ENCODE measurements at places on chromosomes 12 and 14.

DNA sequence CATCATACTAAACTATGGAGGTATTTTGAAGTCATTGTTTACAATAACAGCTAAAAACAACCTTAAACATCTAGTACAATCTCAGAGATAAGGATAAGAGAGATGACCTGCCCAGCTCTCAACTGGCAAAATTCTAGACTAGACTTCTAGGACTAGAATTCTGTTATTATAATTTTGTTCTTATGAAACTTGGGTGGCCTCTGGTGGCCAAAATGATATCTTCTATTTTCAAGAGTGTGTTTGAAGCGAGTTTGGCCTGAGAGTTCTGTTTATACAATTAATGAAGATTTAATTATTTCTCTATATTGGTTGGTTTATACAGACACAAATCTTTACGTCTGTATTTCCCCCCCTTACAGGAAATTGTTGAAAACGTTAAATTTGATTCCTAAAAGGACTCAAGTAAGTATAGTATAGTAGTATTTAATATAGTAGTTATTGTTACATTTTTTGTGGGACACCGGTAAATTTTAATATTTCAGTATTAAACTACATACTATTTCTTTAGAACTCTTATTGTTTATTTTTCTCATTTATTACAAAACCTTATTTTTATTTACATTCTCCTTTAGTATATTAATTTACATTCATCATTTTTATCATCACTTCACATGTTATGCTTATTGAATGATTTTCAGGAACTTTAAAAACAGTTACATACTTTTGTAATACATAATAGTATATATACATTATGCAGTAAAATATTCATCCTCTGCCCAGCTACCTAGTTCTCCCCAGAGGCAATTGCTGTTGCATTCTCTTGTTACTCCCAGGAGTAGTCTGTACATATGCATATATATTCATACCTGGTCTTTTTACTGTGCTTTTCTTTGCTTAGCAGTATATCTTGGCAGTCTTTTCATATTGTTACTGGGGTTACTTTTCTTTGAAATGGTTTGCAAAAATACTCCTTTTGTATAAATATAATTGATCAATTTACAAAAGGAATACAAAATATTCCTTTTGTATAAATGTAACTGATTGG, 6.6 kb downstream of the PPHLN1 start:
- peak; percentile 3 for DNase-seq

GRCh38 chr14:90652626-90653025, 163.6 kb downstream of the TTC7B start:
- no peak for DNase-seq

DNA sequence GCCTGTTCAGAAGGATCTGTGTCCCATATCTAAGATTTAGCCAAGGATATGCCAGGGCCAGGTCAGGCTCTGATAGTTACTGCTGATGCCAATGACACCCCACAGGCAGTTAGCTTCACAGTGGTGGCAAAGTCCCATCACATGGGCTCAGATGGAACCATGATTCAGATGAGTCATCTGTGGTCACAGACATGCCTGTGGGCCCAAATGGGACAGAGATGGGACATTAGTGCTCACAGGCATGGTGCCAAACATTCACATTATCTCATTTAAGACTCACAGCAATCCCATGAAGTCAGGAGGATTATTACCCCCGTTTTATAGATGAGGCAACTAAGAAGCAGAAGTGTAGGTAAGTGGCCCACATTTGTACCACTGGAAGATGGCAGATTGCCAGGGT, 207.8 kb downstream of the DPF3 start:
- no peak for DNase-seq

GRCh38 chr12:106022568-106023012, 116.2 kb downstream of the NUAK1 start:
- no peak for DNase-seq

DNA sequence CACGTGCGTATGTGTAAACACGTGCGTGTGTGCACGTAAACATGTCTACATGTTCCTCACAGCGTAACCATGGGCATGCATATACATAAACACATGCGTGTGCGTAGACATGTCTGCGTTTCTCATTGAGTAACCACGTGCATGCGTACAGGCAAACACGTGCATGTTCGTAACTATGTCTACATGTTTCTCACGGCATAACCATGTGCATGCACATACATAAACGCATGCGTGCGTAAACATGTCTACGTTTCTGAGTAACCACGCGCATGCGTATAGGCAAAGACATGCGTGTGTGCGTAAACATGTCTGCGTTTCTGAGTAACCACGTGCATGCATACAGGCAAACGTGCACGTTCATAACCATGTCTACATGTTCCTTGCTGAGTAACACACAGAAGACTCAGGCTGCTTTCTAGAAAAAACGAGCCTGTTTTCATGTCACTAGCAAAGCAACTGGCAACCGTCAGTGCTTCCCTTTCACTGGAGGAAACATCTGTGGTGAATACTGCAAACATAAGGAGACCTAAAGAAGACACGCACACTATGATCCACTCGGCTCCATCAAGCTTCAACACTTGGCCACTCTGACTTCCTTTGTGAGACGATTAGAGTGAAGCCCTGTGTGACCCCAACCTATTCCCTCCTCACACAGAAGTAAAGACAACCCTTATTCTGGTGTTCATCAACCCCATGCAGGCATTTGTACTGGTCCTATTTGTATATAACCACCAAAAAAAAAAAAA, 28.8 kb downstream of the POLE start:
- no peak for DNase-seq

GRCh38 chr12:49388682-49389386, 21.6 kb downstream of the SPATS2 start:
- peak; percentile 46 for DNase-seq

DNA sequence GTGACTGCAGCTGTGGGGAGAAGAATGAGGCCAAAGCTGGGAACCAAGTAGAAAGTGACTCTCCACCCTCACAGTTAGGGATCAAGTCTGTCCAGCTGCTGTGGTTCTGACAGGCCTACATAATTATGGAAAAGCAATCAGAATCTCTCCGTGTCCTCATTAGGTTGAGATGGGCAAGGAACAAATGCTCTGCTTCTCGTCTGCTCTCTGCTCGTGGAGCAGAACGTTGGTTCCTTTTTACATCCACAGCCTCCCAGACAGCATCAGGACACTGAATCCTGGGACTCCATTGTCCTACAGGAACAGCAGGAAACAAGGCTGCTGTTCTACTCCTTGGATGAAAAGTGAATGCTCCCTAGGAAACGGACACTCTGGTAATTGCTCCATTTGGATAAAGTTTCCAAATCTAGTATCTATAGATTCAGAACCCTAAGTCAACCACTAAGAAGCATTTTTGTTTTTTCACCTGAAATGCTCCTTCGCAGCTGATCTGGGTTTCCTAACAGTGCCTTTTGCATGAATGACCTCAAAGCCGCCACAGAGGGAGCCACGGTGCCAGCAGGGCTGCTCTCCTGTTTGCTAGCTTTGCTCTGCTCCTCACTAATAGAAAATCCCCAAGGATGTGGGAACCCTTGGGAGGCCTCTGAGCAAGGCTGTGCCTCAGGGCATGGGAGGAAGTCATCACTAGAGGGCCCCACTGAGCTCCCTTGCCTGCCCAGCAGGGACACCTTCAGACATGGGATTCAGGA, 102.0 kb downstream of the EGLN3 start:
- no peak for DNase-seq

DNA sequence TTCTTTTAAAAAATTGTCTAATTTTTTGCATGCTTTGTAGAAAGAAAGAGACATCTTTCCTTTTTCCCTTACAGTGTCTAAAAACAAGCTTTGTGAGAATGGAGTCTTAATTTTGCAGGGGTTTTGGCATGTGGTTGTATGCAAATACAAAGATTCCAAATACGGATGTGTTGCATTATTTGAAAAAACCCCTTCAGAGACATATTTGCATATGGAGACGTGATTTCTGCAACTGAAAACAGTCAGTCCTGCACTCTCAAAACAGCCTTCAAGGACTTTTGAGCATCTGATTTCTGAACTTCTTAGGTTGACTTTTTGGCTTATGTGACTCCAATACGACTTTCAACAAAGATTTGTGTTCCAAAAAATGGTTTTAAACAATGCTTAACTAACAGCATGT, 7.8 kb downstream of the IRAK3 start:
- DNase-seq: no peak

- no peak for DNase-seq
These were observed 244.6 kb upstream of the SFSWAP start for GRCh38 chr12:131466306-131466705.

DNA sequence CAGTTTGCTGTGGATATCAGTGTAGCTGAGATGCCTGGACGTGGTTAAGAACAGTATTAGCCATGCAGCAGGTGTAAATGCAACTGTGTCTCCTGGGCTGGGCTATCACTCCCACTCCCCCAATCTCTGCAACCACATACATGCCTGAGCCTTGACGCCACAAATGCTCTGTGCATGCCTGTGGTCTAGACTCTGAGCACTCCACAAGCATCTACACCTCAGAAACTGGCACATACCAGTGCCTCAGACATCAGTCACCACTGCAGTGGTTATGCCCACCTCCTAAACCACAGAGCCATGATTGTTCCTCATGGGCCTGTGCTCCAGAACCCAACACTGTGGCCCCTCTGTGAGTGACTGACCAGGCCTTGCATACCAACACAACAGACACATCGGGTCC, 226.8 kb upstream of the ALG10 start:
- no peak for DNase-seq

DNA sequence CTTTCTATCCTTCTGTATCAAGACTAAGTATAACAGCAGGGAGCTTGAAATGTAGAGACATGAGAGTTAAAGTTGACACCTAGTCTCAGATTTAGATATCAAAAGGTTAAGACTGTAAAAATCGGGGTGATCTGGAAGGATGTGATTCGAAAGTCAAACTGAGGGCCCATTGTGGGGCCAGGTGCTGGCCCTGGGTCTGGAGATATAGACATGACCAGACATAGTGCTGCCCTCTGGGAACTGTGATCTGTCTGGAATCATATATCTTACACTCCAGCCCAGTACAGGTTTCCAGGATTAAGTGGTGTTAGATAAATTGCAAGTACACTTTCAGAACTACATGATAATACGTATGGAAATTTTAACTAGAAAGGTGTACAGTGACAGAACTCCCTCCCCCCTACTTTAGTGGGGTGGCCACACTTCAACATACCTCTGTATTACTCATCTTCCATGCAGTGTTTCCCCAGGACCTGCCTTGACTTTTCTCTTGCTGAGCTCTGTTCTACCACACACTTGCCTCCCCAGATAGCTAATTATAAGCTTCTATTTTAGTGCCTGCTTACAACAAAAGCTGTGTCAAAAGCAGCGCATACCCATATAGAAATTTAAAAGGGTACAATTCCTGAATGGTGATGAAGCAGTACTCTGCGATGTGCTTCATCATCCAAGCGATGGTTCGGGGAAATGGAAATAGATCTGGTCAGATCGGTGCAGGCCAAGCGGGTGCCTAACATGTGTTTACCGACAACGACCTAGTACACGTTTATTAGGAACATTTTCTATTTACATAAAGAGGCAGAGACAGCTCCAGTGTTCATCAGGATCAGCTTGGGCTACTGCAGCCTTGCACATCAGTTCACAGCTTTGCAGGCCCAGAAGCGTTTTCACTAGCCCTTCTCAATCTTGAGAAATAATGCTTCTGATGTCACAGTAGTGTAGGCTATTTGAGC, 68.7 kb downstream of the ARF6 start:
- DNase-seq: no peak

DNA sequence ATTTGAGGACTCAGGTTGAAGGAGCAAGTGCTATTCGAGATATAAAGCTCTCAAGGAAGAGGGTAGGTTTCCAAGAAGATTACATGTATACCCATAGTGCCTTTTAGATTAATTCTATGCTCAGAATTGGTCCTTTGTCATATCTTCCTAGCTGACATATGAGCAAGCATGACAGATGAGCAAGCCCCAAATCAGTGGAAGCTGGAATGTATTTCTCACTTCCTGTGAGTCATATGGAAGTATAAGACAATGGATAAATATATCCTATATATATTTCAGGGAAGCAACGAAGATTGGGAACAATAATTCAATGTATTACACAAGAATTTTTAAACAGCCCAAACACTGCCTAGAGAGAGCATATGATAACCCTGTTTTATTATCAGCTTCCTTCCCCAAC, 674.1 kb upstream of the ATXN7L3B start:
- no peak for DNase-seq

DNA sequence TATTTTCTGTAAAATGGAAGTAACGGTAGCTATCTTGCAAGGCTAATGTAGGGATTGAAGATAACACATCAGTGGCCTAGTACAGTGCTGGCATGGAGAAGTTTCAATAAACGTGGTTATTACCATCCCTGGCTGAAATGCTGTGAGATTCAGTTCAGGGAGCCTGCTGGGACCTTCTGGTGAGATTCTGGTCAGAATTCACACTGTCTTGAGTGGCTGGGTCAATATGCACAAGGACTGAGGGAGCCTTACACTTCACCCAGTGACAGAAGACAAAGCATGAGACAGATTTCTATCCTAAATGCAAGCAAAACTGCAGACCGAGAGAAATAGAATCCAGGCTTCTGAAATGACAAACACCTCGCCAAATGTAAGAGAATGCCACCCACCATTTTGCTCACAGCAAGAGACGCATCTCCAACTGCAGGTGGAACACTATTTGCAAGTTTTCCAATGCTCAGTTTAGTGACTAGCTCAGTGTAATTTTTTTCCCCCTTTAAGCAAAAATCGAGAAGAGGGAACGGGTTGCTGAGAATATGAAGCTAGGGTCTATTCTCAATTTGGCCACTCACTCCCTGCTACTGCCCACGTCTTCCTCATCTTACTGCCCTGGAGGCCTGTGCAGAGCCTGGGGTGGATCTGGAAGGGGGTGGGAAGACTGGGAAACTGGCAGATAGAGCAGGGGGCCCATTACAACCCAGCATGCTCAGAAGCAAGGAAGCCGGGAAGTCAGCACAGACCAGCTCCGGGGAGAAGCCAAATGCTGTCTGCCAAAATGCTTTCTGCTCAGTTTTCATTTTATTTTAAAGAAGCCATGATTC, 201.3 kb downstream of the TTC7B start:
- no peak for DNase-seq
